ENCODE measurements at places on chromosomes 7 and 10. TPM values are rescaled to one million over a fixed set of nuclear protein-coding genes. Genes with fewer than 3 reads are reported as not detected.

- no peaks in the 10 kb centered on the region for H3K27me3 ChIP-seq
- no peak overlapping the region for H3K27ac ChIP-seq
- H3K4me1 ChIP-seq: no peaks in the 10 kb centered on the region
- no peak overlapping the region for H3K4me3 ChIP-seq
- DNase-seq: no peak
Observed at GRCh38 chr10:124048371-124049290, 44.8 kb downstream of the CHST15 start.

DNA sequence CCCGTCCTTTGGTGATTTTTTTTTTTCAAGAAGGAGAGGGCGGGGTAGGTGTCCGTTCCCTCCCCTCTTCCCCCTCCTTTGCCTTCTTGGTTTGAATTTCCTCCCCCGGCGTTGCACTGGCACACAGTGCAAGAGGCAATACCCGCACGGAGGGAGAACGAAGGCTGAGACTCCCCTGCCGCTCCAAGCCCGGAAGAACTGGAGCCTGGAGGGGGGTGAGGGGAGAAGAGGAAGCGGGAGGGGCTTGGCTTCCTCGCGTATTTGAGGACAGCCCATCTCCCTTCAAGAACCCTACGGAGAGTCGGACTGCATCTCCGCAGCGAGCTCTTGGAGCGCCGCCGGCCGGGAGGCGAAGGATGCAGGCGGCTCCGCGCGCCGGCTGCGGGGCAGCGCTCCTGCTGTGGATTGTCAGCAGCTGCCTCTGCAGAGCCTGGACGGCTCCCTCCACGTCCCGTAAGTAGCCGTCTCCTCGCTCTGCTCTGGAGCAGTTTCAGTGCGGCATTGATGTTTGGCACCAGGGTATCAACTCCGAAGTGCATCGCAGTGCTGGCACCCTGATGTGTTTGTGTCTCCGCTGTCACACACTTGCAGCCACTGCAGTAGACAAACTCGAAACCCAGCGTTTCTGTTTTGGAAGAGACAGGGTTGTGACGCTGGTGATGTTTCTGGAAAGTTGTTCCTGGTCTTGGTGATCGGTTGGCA is at the start of gene CNTNAP2:
TSS of gene CNTNAP2 (plus strand) at position 281 of the 702 bp plus-strand sequence. CDS start at position 357, 76 bp downstream.
- H3K27me3 ChIP-seq: peaks cover 31% of the 10 kb centered on the region
- peak; percentile 52 for DNase-seq
- H3K36me3 ChIP-seq: no peaks in the 10 kb centered on the region

Gene HKDC1
- 27.7 TPM for total RNA-seq

GRCh38 chr10:30432622-30433305 is 1.2 kb upstream of the MAP3K8 start:
- H3K27ac ChIP-seq: peak overlapping the region; percentile 98
- peak overlapping the region; percentile 81 for H3K4me3 ChIP-seq
- DNase-seq: no peak
- no peaks in the 10 kb centered on the region for H3K36me3 ChIP-seq
- H3K27me3 ChIP-seq: no peaks in the 10 kb centered on the region

DNA sequence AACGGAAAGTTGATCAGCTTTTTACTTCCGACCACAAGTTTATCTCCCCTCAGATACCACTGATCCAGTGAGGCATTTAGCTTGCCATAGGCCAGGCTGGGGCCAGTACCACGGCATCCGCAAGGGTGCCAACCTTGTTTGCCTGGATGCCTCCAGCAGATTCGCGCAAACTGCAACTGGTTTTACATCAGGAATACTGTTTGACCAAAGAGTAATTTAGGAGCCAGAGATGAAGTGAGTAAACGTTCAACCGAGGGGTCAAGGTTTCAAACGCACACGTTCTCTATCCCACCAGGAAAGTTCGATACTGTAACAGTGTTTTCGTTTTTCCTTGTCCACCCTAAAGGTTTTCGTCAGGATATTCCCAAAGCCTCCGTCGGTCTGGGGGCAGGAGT is 266 bp upstream of the MDFIC start:
- no peaks in the 10 kb centered on the region for H3K36me3 ChIP-seq
- H3K4me1 ChIP-seq: no peaks in the 10 kb centered on the region
- H3K4me3 ChIP-seq: no peak overlapping the region
- peak; percentile 10 for DNase-seq
- peak overlapping the region; percentile 78 for H3K27ac ChIP-seq
- no peaks in the 10 kb centered on the region for H3K27me3 ChIP-seq

DNA sequence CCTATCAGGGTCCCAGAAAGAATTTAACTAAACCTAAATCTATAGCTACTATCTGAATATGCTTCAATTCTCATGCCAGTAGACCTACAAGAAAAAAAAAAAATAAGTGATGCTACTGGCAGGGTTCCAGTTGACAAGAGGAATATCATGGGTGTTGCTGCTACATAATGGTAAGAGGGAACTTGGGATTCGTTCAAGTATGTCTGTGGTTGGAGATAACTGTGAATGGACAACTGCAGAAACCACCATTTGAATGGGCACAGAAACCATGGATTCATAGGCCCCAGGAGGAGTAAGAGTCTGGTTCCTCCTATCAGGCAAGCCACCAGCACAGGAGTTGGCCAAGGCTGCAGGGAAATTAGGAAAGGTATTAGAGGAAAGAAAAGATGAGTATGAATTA is 287.6 kb upstream of the HGF start:
- no peak overlapping the region for H3K27ac ChIP-seq
- no peaks in the 10 kb centered on the region for H3K4me1 ChIP-seq
- H3K27me3 ChIP-seq: no peaks in the 10 kb centered on the region
- no peaks in the 10 kb centered on the region for H3K36me3 ChIP-seq
- no peak for DNase-seq

Gene JCAD
- total RNA-seq: 12.8 TPM

- DNase-seq: peak; percentile 86
- H3K4me3 ChIP-seq: peak overlapping the region; percentile 49
- H3K36me3 ChIP-seq: no peaks in the 10 kb centered on the region
- H3K27me3 ChIP-seq: no peaks in the 10 kb centered on the region
- H3K4me1 ChIP-seq: peaks cover 19% of the 10 kb centered on the region
Observed at GRCh38 chr7:143882020-143882603, 19.9 kb downstream of the TCAF1 start.
